Esophagus squamous epithelium (tissue), 5 donors: ENCODE measurements at places on chromosomes 12 and 14. TPM values are rescaled to one million over a fixed set of nuclear protein-coding genes. Genes with fewer than 3 reads are reported as not detected.

DNA sequence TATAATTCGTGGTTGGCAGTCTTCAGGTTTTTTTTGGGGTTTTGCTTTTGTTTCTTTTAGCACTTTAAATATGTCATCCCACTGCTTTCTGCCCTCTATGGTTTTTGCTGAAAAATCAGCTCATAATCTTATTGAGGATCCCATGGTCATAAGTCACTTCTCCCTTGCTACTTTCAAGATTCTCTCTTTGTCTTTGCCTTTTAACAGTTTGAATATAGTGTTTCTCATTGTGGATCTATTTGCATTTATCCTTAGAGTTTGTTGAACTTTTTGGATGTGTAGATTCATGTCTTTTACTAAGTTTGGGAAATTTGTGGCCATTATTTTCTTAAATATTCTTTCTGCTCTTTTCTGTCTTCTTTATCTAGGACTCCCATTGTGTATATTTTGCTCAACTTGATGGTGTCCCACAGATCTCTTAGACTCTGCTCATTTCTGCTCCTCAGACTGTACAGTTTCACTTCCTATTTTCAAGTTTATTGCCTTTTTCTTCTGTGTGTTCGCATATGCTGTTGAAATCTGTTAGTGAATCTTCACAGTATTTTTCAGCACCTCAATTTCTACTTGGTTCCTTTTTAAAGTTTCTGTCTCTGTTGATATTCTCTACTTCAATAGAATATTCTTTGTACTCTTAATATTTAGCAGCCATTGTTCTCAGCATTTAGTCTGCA is 70.8 kb downstream of the WNK1 start:
- DNase-seq = no peak

DNA sequence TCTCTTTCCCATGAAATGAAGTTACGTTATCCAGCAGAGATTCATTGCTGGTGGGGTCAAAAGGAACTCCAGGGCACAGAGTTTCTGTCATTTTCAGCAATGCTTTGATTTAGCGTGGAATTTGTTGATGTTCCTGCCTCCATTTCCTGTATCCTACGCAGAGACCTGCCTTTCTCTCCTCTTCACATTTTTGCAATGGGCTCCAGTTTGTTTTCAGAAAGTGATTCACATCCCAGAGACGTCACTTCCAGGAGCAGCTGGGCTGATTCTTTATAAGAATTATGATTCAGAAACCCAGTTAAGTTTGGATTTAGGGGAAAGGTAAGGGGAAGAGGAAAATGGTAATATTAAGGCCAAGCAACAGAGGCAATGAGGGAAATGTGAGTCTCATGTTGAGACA is 11.6 kb downstream of the RNASE10 start:
- no peak for DNase-seq

- DNase-seq = no peak
Observed at GRCh38 chr12:61385771-61386170, 874.4 kb upstream of the USP15 start.

DNA sequence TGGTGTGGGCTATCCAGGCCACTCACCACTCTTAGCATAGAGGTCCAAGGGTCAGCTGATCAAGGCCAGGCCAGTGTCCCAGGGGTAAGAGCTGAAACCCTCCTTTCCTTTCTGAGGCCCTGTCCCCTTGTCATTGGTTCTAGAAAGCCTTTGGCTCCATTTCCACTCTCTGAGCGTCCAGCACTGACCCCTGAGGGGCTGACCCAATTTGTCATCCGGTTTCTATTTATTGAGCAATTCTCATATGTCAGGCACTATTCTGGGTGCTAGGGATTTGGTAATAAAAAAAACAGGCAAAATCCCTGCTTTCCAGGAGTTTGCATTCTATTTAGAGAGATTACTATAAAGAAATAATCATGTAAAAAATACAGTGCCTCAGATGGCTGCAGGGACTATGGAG is 3.4 kb downstream of the KRT77 start:
- DNase-seq = no peak

LACRT gene
- not detected for total RNA-seq

NEMP1 gene
- 6.3 TPM for total RNA-seq

SUDS3 gene
- total RNA-seq = 44.1 TPM

OTOGL gene
- total RNA-seq = 0.57 TPM
